ENCODE measurements at places on chromosomes 16 and 17. TPM values are rescaled to one million over a fixed set of nuclear protein-coding genes. Genes with fewer than 3 reads are reported as not detected.

GRCh38 chr17:32288615-32289014 is 23.0 kb downstream of the RHBDL3 start:
- no peak for DNase-seq

DNA sequence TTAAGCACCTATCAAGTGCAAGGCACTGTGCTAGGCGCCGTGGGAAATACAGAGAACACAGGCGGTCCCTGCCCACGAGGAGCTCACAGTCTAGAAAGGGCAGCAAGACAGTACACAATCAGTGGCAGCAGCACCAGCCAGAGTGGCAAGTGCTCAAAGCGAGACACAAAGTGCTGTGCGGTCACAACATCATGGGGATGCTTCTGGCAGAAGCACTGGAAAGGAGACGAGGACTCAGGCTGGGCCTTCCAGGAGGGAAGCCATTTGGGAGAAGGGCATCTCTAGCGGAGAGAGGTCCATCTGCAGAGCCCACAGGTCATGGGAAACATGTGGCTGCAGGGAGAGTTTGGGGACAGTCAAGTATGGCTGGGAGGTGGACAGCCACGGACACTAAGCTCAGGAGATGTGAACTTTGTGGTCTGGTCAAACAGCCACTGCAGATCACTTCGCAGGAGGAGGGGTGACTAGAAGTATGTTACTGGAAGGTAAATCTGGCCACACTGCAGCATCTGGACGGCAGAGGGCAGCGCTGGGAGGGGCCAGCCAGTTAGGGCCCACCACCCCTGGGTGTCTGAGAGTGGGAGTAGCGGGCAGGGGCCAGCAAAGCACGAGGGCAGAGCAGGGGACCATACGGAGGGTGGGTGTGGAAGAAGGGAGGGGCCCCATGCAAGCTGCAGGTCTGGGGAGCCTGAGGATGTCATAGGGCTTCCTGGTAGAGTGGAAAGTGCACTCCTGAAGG is 71.1 kb downstream of the N4BP1 start:
- no peak for DNase-seq

- no peak for DNase-seq
These were observed 80.4 kb downstream of the MRM3 start for GRCh38 chr17:862582-862981.

TERB1 gene
- polyA plus RNA-seq: not detected

MYH2 gene
- polyA plus RNA-seq: 0.32 TPM

All from GM23248 (cell line).